GM23338 (cell line): ENCODE measurements at places on chromosomes 1 and 21.

- DNase-seq: peak; percentile 75
These were observed 139.6 kb downstream of the NAV1 start for GRCh38 chr1:201678264-201679101.

GRCh38 chr1:35808450-35809113 is 766 bp downstream of the AGO4 start:
- DNase-seq: peak; percentile 53

- DNase-seq: no peak
These were observed 49.5 kb upstream of the RAB4A start for GRCh38 chr1:229221106-229222019.

- no peak for DNase-seq
These were observed 24.2 kb downstream of the SPAG17 start for GRCh38 chr1:118160806-118161205.

- peak; percentile 76 for DNase-seq
These were observed 255.8 kb upstream of the CACYBP start for GRCh38 chr1:174743654-174744561.

DNA sequence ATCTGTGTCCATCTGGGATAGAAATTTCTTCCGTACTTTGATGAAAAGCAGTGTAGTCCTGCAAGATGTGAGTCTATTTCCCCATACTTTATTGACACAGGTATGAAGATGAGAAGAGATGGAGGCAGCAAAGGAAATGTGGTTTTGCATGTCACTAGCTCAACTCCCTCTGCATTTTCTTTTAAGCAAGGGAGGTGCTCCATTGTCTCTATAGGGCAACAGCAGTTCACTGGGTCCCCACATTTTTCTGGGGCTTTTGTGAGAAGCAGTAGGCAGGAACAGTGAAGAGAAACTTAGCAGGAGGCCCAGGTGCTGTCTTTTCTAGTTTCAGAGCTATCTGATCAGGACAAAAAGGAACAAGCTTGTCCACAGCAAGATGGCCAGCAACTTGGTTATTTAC is 37.1 kb downstream of the C21orf91 start:
- peak; percentile 5 for DNase-seq

DNA sequence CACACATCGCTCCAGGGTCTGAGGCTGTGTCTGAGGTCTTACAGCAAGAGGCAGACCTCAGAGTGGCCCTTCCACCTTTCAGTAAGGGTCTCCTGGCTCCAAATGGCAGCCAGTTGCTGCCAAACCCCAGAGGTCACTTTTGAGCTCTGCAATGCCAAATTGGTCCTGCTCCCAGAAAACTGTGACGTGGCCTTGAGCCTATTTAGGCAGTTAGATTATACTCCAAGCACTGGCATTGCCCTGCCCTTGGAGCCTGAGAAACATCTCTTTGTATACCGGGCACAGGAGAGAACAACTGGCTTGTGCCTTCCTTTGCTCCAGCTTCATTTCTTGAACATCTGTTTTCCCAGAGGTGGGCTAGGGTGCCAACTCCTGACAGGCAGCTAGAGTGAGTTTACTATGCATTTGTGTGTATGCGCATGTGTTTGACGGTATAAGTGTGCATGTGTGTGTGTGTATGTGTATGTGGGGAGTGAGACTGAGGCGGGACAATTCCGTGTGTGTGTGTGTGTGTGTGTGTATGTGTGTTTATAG is 134.5 kb downstream of the IER5 start:
- no peak for DNase-seq

- no peak for DNase-seq
These were observed 71.8 kb downstream of the DUSP10 start for GRCh38 chr1:221670081-221670480.

- peak; percentile 63 for DNase-seq
These were observed 95.2 kb upstream of the ADAR start for GRCh38 chr1:154703170-154703569.

DNA sequence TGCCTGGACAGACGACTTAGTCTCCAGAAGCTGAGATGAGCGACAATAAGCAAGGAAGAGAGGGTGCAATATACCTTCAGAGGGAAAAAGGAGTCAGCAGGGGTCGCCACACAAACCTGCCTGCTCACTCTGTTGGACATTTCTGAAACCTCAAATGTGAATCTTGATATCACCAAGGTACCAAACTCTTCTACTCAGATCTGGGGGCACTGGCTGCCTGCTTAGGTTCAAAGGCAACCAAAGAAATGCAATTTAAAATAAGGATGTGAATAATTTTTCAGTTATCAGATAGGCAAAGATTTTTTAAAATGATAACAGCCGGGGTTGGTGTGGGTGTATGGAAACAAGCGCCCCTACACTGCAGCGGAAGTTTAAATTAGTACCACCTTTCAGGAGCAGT is 164.2 kb downstream of the HIVEP3 start:
- peak; percentile 24 for DNase-seq

GRCh38 chr1:153394391-153394790 is 3.5 kb upstream of the S100A8 start:
- DNase-seq: no peak

DNA sequence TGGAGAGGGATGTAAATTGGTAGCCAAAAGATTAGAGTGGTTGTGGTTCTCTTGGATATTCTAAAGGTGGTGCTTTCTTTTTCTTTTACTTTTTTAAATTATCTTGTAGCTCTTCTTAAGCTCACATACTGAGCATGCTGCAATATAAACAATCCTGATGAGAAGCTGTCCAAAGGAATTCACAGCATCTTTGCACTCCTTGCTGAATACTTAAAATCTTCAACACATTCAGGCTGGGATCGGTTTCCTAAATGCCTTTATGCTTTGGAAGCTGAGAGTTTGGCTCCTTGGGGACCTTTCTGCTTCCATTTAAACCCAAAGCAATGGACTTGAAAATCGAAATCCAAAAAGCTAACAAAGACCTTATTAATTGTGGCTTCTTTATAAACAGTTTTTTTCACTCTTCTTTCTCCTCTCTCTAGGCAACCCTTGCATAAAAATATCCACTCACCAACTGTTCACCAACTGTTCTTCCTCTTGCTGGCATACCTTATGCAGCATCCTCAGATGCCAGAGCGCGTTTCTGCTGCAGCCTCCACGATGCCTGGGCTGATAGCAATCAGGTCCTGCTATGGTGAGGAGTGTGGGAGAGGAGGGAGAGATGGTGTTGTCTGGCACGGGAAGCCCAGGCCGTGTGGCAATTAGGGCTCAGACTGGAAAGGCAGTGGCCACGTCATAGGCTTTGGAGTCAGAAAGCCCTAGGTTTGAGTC is 535.8 kb upstream of the DAB1 start:
- DNase-seq: no peak

DNA sequence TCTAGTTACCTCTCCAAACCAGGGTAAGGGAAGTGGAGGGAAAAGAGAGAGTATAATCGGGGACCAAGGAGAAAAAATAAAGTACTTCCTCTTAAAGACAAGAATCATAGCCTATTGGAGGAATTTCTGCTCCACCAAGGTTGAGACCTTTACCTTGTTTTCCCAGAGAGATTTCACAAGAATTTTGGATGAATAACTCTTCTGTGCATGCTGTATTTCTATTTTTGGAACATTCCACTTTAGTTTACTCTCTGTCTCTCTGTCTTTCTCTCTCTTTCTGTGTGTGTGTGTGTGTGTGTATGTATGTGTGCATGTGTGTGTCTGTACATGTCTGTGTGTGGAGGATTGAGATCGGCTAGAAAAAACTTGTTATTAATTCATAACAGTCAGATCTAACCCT is 318.4 kb upstream of the RGS18 start:
- no peak for DNase-seq

DNA sequence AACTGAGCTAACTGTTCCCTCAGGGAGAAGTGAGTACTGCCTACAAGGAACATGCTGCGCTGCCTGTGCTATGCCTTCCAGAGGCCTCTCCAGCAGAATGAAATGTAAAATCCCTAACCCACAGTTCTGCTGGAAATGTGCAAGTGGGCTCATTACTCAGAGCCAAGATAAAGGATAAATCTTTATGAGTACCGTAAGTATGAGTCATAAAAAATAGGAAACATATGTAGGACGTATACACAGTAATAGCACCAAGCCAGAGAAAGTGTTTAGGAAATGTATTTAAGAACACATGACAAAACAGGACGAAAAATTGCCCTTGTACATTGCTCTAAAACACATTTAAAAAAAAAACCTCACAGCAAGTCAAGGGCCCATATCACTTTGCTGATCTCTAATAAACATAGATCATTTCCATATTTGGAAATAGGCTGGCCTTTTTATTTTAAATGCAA is 104.6 kb downstream of the TGFBR3 start:
- DNase-seq: no peak

DNA sequence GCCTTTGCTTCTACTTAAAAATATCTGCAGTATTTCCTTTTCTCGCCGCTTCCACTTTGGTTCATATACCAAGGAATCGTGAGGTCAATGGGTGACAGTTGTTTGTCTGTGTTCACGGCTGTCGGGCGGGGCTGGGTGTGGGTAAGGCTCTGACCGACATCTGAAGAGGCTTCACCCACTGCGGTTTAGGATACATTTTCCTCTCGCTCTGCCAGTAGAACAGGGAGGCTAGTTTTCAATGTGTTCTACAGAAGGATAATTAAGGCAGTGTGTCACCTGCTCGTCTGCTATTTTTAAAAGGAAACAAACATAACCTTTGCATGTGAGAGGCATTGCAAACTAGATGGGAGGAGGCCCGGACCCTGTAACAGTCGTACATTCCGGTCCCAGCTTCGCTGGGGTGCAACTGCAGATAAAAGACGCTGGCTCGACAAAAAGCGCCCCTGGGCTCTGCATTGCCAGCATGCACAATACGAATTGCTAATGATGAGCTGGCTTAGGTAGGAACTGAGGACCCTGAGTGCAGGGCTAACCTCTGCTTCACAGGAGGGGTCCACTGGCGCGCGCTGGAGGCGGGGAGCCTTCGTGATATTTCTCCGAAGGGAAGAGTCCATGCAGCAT is 8.5 kb upstream of the ERG start:
- DNase-seq: peak; percentile 30

- no peak for DNase-seq
These were observed 16.1 kb upstream of the KIF14 start for GRCh38 chr1:200636681-200637080.

DNA sequence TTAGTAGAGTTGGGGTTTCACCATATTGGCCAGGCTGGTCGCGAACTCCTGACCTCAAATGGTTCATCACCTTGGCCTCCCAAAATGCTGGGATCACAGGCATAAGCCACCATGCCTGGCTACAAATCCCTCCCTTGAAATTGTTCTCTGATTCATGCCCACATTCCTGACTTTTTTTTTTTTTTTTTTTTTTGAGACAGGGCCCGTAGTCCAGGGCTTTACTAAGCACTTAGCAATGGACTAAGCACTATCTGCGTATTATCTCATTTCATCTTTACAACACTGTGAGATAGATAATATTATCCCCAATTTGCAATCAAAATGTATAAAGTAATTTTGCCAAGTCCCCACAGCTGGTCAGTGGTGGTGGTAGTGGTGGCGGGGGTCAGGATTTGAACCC is 58.9 kb downstream of the VWA5B1 start:
- no peak for DNase-seq

DNA sequence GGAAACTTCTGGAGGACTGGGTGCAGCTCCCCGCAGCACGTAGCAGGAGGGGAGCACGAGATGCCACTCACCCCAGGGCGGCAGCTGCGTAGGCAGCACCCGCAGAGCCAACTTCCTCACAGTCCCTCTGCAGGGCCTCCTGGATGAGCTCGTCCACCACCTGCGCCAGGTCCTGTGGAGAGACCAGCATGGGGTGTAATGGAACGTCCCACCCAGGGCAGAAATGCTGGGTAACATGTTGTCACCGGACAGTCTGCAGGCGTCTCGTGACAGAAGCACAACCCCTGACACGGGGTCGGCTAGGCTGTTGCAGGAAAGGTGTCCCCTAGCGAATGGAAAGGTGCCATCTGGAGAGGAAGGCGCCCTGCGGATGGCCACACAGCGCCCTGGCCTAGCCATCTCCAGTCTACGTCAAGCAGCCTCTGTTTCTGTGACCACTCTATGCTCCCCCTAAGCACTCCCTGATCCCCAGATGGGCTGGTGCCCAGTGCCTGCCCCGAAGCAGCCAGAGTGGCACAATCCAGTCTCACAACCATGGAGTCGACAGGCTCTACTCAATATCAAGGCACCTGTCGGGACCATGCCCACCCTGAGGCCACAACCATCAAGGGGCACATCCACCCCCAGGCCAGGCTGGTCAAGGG is 21.2 kb downstream of the MCM3AP start:
- DNase-seq: no peak

GRCh38 chr1:175188936-175189335 is 3.6 kb downstream of the KIAA0040 start:
- no peak for DNase-seq

DNA sequence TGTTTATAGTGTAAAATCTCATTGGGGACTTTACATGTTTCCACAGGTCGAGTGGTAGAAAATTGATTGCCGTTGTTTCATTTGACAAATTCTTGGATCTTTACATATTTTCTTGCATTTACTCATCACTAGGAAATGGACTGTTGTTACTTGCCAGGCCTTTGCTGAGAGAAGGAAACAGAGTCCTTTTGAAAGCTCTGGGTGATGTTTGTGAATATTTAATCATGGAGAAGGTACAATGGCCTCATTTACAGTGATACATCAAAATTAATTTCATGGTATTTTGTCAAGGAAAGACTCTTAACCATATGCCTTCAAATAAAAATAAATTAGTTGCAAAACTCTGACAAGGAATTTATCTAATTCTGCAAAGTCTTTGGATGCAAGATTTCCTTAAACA is 198.0 kb downstream of the GRIK1 start:
- DNase-seq: no peak

- no peak for DNase-seq
These were observed 938.1 kb downstream of the TTLL7 start for GRCh38 chr1:83060651-83061390.

DNA sequence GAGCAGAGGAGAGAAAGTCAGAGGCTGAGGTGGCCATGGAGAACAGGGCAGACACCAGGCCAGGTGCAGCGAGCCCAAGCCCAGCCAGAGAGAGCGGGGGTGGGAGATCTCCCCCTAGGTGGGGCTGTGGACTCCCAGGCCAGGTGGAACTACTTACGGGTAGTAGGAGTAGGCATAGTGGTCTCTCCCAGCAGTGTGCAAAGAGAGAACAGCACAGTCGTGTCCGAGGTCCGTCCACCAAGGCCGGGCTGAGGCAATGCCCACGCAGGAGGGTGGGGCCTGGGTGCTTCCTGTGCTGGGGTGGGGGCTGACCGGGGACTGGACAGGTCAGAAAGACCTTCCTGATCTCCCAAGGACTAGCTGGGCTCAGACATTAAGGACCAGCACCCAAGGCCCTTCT is 263.7 kb downstream of the PTPRU start:
- no peak for DNase-seq

DNA sequence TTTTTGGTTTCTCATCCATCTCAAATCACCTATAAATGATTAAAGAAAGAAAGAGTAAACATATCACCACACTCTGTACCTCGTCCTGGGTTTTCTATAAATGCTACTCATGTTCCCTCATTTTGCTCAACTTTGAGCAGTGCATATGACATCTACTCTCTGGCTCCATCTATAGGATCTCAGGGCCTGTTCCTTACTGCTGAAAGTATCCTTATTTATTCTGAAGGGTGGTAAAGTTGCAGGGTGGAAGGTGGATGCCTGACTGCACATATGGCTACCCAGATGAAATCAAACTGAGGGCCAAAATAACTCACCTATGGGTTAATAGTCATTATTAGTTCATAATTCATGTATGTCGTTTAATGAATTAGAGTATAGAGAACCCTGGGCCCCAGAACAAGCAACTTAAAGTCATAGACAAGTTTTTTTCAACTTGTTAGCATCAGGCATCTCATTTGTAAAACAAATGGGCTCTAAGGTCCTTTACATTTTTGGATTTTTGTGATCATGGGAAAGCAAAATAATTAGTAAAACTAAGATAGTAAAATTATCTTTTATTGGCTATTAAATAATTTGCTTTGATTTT is 46.5 kb downstream of the NCF2 start:
- DNase-seq: peak; percentile 75
